ENCODE measurements at places on chromosomes 4 and X. TPM values are rescaled to one million over a fixed set of nuclear protein-coding genes. Genes with fewer than 3 reads are reported as not detected.

DNA sequence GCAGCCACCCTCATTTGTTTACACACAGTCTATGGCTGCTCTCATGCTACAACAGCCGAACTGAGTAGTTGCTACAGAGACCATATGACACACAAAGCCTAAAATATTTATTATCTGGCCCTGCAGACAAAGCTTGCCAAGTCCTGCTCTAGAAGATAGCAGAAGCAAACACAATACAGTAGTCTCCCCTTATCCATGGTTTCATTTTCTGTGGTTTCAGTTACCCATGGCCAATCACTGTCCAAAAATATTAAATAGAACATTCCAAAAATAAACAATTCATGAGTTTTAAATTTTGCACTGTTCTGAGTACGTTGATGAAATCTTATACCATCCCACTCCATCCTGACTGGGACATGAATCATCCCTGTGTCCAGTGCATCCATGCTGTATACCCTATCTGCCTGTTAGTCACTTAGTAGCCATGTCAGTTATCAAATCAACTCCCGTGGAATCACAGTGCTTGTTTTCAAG lies 40.2 kb upstream of the ZNF81 start:
- DNase-seq = no peak
- H3K27ac ChIP-seq = no peak overlapping the region
- H3K4me3 ChIP-seq = no peak overlapping the region
- H3K4me1 ChIP-seq = no peaks in the 10 kb centered on the region
- H3K27me3 ChIP-seq = peaks cover 27% of the 10 kb centered on the region

Gene CRLF2
- total RNA-seq = 0.96 TPM

Gene CXorf65
- not detected for total RNA-seq

- H3K4me1 ChIP-seq = no peaks in the 10 kb centered on the region
- H3K27me3 ChIP-seq = no peaks in the 10 kb centered on the region
- no peaks in the 10 kb centered on the region for H3K36me3 ChIP-seq
- H3K27ac ChIP-seq = no peak overlapping the region
These were observed 39.3 kb upstream of the RPL34 start for GRCh38 chr4:108581083-108581482.

GRCh38 chrX:148457279-148457678 lies 43.1 kb upstream of the AFF2 start:
- H3K27ac ChIP-seq = no peak overlapping the region
- no peak for DNase-seq
- H3K27me3 ChIP-seq = no peaks in the 10 kb centered on the region

Gene SHROOM3
- total RNA-seq = 100 TPM

DNA sequence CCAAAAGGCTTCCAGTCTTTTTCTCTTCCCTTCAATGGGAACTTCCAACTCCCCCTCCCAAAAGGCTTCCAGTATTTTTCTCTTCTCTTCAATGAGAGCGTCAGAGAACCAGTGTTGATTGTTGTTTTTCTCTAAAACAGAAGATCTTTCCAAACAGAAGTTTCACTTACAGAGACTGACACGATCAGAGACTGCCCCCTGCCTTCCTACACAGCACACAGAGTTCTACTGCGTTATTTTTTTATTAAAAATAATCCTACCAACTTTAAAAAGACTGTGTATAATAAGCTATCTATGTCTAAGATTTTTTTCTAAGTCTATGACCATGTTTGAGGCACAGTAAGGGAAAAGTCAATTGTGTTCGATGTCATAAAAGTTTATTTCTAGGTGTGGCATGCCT lies 3.5 kb upstream of the HTR2C start:
- no peak for DNase-seq
- H3K4me3 ChIP-seq = no peak overlapping the region
- H3K27me3 ChIP-seq = no peaks in the 10 kb centered on the region

Gene SYNPO2
- 90.1 TPM for total RNA-seq

GRCh38 chrX:132505116-132505515 lies 16.3 kb upstream of the MBNL3 start:
- no peak overlapping the region for H3K4me3 ChIP-seq
- no peaks in the 10 kb centered on the region for H3K36me3 ChIP-seq
- DNase-seq = no peak
- no peaks in the 10 kb centered on the region for H3K4me1 ChIP-seq
- no peak overlapping the region for H3K27ac ChIP-seq

DNA sequence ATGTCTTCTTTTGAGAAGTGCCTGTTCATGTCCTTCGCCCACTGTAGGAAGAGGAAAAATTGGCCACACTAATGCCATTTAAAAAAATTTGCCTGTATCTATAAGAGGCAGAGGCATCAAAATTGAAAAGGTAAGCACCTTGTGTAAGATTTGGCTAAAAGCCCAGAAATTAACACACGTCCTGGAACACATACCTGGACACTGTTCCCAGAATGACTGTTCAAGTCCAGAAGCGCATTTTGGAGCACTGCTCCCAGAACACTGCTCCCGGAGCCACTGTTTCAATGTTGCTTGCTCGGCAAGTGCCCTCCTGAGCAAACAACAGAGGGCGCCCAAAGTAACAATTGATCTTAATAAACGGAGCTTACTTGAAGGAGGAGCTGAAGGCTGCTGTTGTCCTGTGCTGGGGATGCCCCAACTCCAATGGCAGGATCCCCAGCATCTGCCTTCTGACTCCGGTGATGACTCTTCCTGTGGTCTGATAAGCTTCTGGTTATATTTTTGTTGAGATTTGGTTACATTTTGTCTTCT lies 1958.6 kb downstream of the C4orf33 start:
- no peaks in the 10 kb centered on the region for H3K27me3 ChIP-seq
- no peak overlapping the region for H3K4me3 ChIP-seq
- no peak overlapping the region for H3K27ac ChIP-seq
- no peaks in the 10 kb centered on the region for H3K36me3 ChIP-seq

GRCh38 chr4:3177905-3178304 lies 71.1 kb upstream of the MSANTD1 start:
- H3K27ac ChIP-seq = no peak overlapping the region
- H3K4me3 ChIP-seq = no peak overlapping the region
- no peaks in the 10 kb centered on the region for H3K4me1 ChIP-seq
- DNase-seq = no peak
- H3K36me3 ChIP-seq = peaks cover 4% of the 10 kb centered on the region

DNA sequence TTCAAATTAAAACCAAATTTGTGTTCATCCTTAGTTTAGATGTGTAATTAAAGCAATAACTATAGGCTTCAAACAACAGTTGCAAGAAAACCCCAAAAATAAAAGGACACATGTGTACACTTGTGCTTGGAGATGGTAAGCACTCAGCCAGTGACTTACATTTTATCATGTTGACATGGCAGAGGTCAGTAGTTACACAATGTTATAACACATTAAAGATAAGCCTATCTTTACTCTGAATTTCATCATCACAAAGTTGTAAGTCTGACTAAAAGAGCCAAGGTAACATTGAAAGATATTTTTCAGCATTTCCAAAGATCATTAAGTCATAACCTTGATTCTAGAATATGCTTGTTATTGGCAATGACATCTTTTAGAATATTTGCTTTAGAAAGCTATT lies 98.5 kb upstream of the PNPLA4 start:
- H3K4me1 ChIP-seq = no peaks in the 10 kb centered on the region
- no peaks in the 10 kb centered on the region for H3K36me3 ChIP-seq
- DNase-seq = no peak
- no peak overlapping the region for H3K27ac ChIP-seq
- H3K27me3 ChIP-seq = no peaks in the 10 kb centered on the region

- no peak overlapping the region for H3K27ac ChIP-seq
- H3K4me1 ChIP-seq = no peaks in the 10 kb centered on the region
- no peaks in the 10 kb centered on the region for H3K36me3 ChIP-seq
- no peak overlapping the region for H3K4me3 ChIP-seq
- no peak for DNase-seq
These were observed 129.4 kb upstream of the ARSJ start for GRCh38 chr4:114108869-114109268.

DNA sequence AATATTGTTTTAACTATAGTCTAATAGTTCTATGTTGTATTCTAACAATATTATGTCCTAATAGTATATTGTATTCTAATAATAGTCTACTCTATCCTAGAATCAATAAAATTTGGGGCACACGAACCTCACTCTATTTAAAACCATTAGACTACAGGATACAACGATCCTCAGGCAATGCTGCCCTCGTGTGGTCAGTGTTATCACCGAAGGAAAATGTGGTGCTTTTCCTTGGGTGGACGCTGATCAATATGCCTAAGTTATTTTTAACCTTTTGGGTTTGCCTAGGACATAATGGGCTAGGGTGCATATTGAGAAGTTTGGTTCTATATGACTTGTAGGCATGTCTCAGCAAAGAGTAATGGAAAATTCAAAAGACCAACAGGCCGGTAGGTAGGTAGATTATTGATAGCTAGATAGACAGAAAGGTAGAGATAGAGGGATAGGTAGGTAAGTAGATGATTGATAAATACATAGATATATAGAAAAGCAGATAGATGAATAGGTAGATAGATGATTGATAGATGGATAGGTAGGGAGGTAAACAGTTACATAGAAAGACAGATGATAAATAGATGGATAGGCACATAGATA lies 75.1 kb downstream of the PRKX start:
- H3K36me3 ChIP-seq = no peaks in the 10 kb centered on the region
- no peaks in the 10 kb centered on the region for H3K27me3 ChIP-seq

GRCh38 chrX:148035380-148035779 lies 54.2 kb downstream of the FMR1NB start:
- H3K4me3 ChIP-seq = no peak overlapping the region
- DNase-seq = no peak
- no peaks in the 10 kb centered on the region for H3K4me1 ChIP-seq
- H3K27me3 ChIP-seq = no peaks in the 10 kb centered on the region
- H3K36me3 ChIP-seq = no peaks in the 10 kb centered on the region

DNA sequence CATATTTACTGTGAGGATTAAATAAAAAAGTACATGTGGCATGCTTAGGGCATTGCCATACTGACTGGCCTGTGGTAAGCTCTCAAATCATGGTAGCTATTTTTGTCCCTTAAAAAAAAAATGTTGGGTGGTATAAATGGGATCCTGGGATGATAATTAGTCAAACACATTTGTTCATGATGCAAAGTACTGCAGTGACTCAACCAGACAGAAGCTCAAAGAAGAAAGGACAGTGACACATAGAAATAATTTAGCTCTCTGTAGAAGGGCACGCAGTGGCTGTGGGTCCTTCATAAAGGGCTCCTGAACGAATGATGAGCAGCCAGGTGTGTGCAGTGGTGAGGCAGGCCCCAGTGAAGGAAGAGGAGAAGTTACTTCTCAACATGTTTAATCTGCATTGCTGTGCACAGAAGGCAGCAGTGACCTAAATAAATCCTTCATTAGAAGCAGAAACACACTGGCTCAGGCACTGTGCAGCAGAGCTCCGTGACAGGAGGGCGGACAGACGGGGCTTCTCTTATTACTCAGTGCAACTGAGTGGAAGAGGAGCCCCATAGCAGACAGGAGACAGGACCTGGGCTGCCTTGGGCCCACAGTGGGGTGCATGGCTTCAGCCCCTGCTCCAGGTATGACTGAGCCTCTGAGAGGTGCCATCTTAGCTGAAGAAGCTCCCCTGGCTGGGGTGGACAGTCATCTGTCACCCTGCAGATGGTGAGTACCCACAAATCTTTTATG lies 20.3 kb downstream of the HS3ST1 start:
- no peak overlapping the region for H3K27ac ChIP-seq
- H3K4me1 ChIP-seq = no peaks in the 10 kb centered on the region
- no peak overlapping the region for H3K4me3 ChIP-seq

- no peaks in the 10 kb centered on the region for H3K36me3 ChIP-seq
- no peak for DNase-seq
- H3K27ac ChIP-seq = no peak overlapping the region
- no peaks in the 10 kb centered on the region for H3K4me1 ChIP-seq
These were observed 207.8 kb upstream of the GATB start for GRCh38 chr4:151968643-151969042.

DNA sequence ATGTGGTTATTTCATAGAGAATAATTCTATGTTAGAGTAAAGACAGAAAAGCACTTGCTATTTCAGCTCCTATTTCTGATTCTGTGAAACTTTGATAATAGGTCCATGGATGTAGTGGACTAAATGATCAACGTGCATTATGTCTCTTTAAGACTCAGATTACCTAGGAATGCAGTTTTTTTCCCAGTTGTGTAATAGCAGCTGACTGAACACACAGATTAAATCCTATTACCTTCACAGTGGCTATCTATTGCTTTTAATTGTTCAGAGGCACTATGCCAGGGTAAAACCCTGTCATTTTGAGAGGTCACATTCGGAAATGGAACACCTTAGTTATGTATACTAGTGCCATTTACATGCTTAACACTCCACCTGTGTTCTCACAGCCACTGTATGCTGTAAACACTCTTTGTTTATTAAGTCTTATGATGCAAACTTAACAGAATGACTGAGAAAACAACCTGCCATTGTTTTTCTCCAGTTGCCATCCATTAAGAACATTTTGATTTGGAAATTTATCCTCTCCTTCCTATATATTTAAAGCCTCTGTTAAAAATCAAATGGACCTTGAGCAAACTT lies 70.5 kb downstream of the HPGD start:
- H3K4me1 ChIP-seq = no peaks in the 10 kb centered on the region
- no peaks in the 10 kb centered on the region for H3K27me3 ChIP-seq
- no peak overlapping the region for H3K27ac ChIP-seq
- no peaks in the 10 kb centered on the region for H3K36me3 ChIP-seq

DNA sequence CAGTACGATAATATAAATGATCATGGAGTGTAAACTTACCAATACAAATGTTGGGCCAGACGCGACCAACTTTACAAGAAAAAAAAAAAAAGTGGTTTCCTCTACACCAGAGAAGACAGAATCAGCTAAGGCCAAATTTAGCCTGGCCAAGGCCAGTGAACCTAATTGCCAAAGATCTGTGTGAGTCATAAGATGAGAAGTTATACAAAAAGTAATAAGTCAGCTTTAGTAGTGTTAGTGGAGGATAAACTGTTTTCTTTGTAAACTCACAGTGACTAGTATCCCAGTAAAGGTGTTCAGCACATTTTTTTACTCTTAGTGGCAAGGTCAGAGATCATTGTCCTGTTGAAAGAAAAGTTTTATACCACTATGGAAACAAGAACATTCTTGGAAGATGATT lies 531.4 kb upstream of the TECRL start:
- no peaks in the 10 kb centered on the region for H3K27me3 ChIP-seq
- no peaks in the 10 kb centered on the region for H3K36me3 ChIP-seq
- H3K4me3 ChIP-seq = no peak overlapping the region

- no peaks in the 10 kb centered on the region for H3K4me1 ChIP-seq
- no peak for DNase-seq
These were observed 42.4 kb downstream of the EVC start for GRCh38 chr4:5753366-5753765.

DNA sequence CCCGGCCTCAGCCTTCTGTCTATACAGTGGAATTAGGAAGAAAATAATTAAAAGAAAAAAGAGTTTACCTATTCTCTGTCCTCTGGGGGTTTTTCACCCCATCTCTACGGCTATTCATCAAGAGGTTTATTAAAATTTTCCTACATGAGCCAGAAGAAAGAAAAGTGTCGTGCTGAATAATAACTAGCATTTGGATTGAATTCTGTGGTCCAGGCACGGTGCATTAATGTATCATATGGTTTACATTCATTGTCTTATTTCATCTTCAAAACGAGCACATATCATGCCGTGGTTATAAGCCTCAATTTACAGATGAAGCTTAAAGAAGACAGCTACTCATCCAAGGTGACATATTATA lies 5.4 kb upstream of the NAA15 start:
- H3K27ac ChIP-seq = peak overlapping the region; percentile 63
- H3K4me1 ChIP-seq = no peaks in the 10 kb centered on the region
- H3K4me3 ChIP-seq = peak overlapping the region; percentile 67
- DNase-seq = no peak
